Vagina (tissue), 2 donors: ENCODE measurements at places on chromosomes 12 and 14. TPM values are rescaled to one million over a fixed set of nuclear protein-coding genes. Genes with fewer than 3 reads are reported as not detected.

Gene DENR
- 18.2 TPM for total RNA-seq

Gene NPAS3
- 1.2 TPM for total RNA-seq

Gene ADGRD1
- 35.8 TPM for total RNA-seq

Gene PMCH
- not detected for total RNA-seq

Gene GPX2
- total RNA-seq: 77.3 TPM

DNA sequence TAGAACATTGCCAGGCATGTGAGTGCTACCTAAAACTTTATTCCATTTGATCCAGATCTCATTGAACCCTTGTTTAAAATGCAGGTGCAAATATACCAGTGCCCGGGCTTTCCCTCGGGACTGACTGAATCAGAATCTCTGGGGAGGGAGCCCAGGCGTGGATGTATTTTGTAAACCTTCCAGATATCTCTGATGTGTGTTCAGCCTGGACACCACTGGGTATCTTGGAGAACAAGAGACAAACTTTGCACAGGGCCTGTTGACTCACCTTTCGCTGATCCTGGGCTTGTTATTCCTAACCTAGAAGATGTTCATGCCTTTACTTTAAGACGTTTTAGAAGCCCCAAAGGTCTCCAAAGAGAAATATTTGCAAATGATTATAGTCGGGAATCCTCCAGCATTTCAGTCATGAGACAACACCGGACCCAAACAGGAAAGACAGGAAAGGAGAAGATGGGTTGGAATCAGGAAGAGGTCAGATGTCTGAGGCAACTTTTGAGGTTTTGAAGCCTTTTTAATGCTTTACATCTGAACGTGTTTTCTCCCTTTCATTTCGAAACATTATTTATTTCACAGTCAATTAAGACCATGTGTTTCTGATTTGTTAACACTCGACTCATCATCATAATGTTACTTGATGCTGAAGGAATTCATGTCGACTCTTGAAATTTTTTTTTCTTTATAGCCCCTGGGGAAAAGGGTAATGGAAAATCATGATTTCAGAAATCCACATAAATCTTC, 118.6 kb downstream of the PLXNC1 start:
- H3K27me3 ChIP-seq: no peaks in the 10 kb centered on the region
- no peak for DNase-seq
- H3K36me3 ChIP-seq: no peaks in the 10 kb centered on the region
- H3K27ac ChIP-seq: peak overlapping the region; percentile 90
- no peak overlapping the region for H3K4me3 ChIP-seq
- peaks cover 48% of the 10 kb centered on the region for H3K4me1 ChIP-seq

GRCh38 chr12:116920939-116921338, 10.2 kb downstream of the FBXW8 start:
- peaks cover 38% of the 10 kb centered on the region for H3K4me1 ChIP-seq
- no peak overlapping the region for H3K4me3 ChIP-seq
- DNase-seq: no peak
- no peak overlapping the region for H3K27ac ChIP-seq
- H3K27me3 ChIP-seq: no peaks in the 10 kb centered on the region

DNA sequence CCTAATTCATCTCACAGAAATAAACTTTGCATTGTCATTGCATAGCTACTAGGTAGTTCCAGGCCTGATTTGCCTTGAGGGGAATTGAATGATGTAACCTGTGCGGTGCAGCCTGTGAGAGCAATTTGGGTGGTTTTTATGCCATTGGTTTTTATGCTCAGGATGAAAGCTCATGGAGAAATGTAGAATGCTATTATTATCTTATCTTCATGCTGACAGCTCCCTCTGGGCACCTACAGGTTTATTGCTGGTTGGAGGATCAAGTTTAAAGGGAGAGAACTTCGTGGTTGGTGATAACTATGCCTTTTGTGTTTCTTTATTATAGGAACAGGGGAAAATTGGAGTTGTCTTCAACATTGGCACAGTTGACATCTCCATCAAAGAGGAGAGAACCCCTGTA, 547.9 kb downstream of the DIO2 start:
- H3K36me3 ChIP-seq: no peaks in the 10 kb centered on the region
- no peaks in the 10 kb centered on the region for H3K4me1 ChIP-seq
- H3K27ac ChIP-seq: no peak overlapping the region
- H3K4me3 ChIP-seq: no peak overlapping the region
- no peak for DNase-seq

DNA sequence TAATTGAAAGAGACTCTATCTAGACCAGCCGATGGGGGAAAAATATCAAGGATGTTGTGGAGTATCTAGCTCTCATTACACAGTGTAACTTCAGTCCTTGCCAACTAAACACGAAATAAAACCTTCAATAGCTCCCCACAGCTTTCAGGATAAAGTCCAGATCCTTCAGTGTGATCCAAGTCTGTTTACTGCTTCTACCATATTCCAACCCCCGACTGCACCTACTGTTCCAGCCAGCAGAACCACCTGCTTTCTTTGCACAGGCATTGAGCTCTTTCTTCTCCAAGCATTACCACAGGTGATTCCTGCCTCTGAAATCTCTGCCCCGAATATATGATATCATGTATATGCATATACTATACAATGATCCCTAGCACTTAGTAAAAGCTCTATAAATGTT, 2.2 kb upstream of the LRRC23 start:
- H3K36me3 ChIP-seq: no peaks in the 10 kb centered on the region
- H3K4me1 ChIP-seq: peaks cover 16% of the 10 kb centered on the region
- DNase-seq: no peak
- H3K27ac ChIP-seq: no peak overlapping the region
- no peaks in the 10 kb centered on the region for H3K27me3 ChIP-seq

GRCh38 chr12:49548822-49549648, 10.2 kb downstream of the KCNH3 start:
- peaks cover 17% of the 10 kb centered on the region for H3K4me1 ChIP-seq
- H3K27me3 ChIP-seq: no peaks in the 10 kb centered on the region
- no peak for DNase-seq
- no peak overlapping the region for H3K27ac ChIP-seq

- no peaks in the 10 kb centered on the region for H3K36me3 ChIP-seq
- H3K4me3 ChIP-seq: no peak overlapping the region
- DNase-seq: peak; percentile 81
- peak overlapping the region; percentile 85 for H3K27ac ChIP-seq
- peaks cover 66% of the 10 kb centered on the region for H3K4me1 ChIP-seq
- no peaks in the 10 kb centered on the region for H3K27me3 ChIP-seq
Observed at GRCh38 chr14:68785534-68786490, 7.1 kb downstream of the ZFP36L1 start.

DNA sequence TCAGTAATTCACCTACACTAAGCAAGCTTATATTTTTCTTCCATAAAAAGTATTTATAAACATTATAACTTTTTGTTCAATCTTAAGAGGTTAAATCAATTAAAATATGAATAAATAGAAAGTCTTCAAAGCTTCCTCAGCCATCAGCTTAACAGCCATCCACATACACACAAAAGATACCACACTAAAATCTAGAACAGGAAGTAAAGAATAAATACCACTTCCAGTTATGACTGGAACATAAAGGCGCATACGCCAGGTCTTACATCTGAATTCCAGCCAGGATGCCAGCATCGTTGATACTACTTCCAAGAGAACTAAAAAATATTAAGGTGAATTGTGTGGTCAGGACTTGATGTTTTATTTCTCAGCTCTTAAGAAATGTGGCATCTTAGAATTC, 17.0 kb downstream of the SIX1 start:
- no peaks in the 10 kb centered on the region for H3K36me3 ChIP-seq
- no peaks in the 10 kb centered on the region for H3K27me3 ChIP-seq
- no peak for DNase-seq
- no peak overlapping the region for H3K27ac ChIP-seq
- no peaks in the 10 kb centered on the region for H3K4me1 ChIP-seq

GRCh38 chr12:50734409-50735263, 29.3 kb upstream of the ATF1 start:
- H3K27me3 ChIP-seq: no peaks in the 10 kb centered on the region
- peaks cover 87% of the 10 kb centered on the region for H3K36me3 ChIP-seq
- DNase-seq: no peak

DNA sequence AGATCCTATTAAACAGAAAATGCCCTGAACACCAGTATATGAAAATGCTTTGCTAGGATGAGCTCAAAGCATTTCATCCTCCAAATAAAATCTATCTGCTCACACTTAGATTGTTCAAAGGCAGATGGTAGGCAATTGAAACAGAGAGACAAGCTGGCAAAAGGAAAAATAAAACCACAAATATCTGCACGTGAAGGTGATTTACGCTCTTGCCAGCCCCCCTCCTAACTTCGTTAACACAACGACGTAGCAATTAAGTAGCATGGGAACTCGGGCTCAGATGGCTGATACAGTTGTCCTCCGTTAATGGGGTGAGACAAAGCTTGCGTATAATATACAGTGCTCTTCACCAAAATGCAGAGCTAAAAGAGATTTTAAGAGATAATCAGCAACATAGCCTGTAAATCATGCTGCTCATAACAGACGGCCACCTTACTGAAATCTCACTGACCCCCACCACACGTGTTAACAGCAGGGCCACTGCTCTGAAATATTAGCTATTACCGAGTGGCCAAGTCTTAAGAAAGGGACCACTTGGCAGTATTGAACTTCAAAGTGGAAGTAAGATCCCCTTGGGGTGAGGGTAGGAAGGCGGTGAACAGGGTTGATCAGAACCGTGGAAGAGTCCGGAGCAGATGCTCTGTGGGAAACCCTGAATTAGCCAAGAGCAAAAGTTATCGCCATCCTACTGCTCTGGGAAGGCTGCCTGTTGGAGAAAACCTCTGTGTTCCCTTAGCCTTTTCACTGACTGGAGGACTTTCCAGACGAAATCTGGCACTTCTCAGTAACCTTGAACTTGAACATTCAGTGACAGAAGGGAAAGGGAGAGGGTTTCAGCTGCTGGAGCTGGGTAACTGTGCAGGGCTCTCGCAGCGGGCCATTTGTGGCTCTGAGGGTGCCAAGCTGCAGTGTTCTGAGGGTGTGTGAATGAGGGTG, 23.1 kb downstream of the ETV6 start:
- no peaks in the 10 kb centered on the region for H3K36me3 ChIP-seq
- no peaks in the 10 kb centered on the region for H3K27me3 ChIP-seq
- H3K27ac ChIP-seq: no peak overlapping the region
- H3K4me3 ChIP-seq: no peak overlapping the region
- no peak for DNase-seq

DNA sequence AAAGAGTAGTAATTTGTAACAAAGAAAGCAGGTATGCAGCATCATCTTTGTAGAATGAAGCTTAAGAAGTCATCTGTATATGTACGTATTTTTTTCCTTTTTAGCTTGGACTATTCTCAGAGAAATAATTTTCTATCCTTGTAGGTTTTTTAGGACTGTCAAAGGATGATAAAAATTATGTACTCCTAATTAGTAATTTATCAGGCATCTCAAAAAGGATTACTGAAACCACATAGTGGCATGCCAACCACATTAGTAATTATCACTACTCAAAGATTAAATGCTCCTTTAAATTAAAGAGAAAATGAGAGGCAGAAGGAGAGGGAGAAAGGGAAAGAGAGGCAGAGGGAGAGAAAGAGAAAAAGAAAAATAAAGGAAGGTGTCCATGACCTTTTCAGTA, 17.3 kb downstream of the TTC8 start:
- no peaks in the 10 kb centered on the region for H3K36me3 ChIP-seq
- no peaks in the 10 kb centered on the region for H3K27me3 ChIP-seq
- no peak overlapping the region for H3K27ac ChIP-seq
- no peaks in the 10 kb centered on the region for H3K4me1 ChIP-seq
- DNase-seq: no peak
- H3K4me3 ChIP-seq: no peak overlapping the region

GRCh38 chr14:84492685-84493084, 1037.3 kb upstream of the FLRT2 start:
- H3K4me1 ChIP-seq: no peaks in the 10 kb centered on the region
- no peak overlapping the region for H3K4me3 ChIP-seq
- H3K27ac ChIP-seq: no peak overlapping the region
